Colonic mucosa (tissue), 4 donors: ENCODE measurements at places on chromosomes 13 and 19. TPM values are rescaled to one million over a fixed set of nuclear protein-coding genes. Genes with fewer than 3 reads are reported as not detected.

Gene ZGLP1
- 5.1 TPM for total RNA-seq

Gene PPM1N
- 1.7 TPM for total RNA-seq

Gene KLC3
- not detected for total RNA-seq

Gene SRRM5
- total RNA-seq = 0.57 TPM

Gene SELENOV
- total RNA-seq = not detected

Gene PCSK4
- 5.8 TPM for total RNA-seq

Gene ZNF793
- 2.9 TPM for total RNA-seq

Gene ZNF223
- total RNA-seq = 5.5 TPM

Gene GJB2
- total RNA-seq = 41.5 TPM
